GDM1 (cell line): ENCODE measurements at places on chromosomes 7 and 10.

DNA sequence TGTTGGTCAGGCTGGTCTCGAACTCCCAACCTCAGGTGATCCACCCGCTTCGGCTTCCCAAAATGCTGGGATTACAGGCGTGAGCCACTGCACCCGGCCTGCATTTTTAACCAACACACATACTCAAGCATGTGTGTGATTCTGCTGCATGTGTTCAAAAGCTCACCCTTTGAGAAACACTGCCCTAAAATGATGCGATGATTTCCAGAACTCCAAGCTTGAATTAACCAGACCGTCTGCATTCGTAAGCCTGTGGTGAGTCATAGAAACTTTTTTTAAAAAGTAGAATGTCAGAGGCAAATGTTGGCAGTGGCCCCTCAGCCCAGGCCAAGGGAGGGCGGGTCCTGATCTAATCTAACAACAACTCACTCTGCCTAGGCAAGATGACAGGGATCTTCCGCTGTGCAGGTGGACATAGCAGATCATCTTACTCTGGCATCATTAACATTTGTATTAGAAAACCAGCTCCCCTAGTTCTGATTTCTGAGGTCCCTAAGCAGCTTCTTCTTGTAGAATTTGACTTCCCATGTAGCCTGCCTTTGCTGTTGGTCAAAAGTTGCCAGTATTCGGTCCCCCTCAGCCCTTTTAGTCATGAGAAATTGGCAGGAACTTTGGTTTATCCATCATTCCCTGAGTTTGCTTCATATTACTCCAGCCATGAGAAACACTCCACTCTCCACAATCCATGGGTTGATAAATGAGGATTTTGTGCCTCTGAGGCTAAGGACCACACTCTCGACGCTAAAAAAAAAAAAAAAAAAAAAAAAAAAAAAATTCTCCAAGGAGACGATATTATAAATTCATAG, 190.4 kb downstream of the SKIDA1 start:
- DNase-seq, result no peak

GRCh38 chr7:127946111-127946510, 85.1 kb downstream of the LRRC4 start:
- no peak for DNase-seq

GRCh38 chr7:92496876-92497275, 19.1 kb upstream of the ERVW-1 start:
- DNase-seq, result no peak

GRCh38 chr7:151273651-151274390, 25.3 kb upstream of the SMARCD3 start:
- no peak for DNase-seq

DNA sequence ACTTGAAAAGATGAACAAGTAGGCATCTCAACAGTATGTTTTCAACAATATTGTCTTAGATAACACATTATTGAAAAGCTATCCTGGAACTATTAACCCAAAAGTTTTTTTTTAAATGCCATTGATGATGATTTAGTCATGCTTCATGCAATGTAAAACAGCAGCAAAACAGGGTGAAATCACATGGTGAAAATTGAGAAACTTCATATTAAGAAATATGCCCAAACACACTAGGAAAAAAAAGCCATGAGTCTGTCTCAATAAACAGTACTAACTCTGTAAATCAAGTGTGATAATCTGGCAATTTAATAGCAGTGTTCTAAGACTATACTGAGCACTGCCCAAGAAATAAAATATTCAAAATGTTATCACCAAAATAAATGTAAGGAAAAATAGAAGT, 613.1 kb downstream of the KCNMA1 start:
- no peak for DNase-seq

- peak; percentile 22 for DNase-seq
These were observed 24.8 kb downstream of the FAM53B start for GRCh38 chr10:124719213-124719851.

DNA sequence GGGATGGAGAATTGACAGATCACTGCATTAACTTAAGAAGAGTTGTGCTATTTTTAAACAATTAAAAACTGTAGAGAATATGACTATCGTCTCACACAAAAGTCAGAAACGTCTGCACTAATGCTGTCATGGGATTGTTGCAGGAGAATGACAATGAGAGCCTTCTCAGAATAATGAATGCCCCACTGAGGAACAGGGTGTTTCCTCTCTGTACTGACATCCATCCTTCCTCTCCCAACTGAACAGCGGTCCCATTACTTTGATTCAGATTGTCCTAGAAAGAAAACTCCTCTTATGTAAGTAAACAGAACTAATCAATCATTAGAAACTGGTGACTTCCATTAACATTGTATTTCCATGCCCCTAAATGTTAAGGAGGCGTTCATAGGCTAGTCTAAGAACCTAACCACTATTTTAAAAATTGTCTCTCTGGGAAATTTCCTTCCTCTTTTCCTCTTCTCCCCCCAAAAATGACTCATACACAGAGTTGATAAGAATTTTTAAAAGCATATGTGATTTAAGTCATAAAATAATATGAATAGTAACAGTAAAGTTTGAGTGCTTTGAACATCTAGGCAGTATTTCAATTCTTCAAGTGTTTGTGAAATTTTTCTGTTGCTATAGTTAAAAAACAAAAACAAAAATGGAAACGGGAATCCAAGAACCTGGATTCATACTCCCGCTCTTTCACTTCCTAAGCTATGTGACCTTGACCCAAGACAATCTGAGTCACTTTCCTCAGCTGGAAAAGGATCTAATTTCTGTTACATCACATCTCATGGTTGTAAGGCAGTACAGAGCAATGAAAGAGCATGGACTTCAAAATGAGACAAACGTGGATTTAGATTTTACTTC, 12.7 kb upstream of the MACC1 start:
- DNase-seq, result no peak
